ENCODE measurements at places on chromosomes 5 and 9.
A peak's percentile ranks its signal among the peaks of the same experiment; 100 is the strongest.

- no peak for DNase-seq
- H3K36me3 ChIP-seq: no peaks in the 10 kb centered on the region
- H3K4me3 ChIP-seq: no peak overlapping the region
- H3K4me1 ChIP-seq: peaks cover 25% of the 10 kb centered on the region
- H3K27ac ChIP-seq: no peak overlapping the region
- no peaks in the 10 kb centered on the region for H3K27me3 ChIP-seq
These were observed 10.1 kb upstream of the THG1L start for GRCh38 chr5:157721159-157721558.

GRCh38 chr5:14699807-14700400 is 35.4 kb downstream of the OTULIN start:
- H3K27ac ChIP-seq: no peak overlapping the region
- no peaks in the 10 kb centered on the region for H3K27me3 ChIP-seq
- DNase-seq: no peak
- H3K4me3 ChIP-seq: no peak overlapping the region
- H3K36me3 ChIP-seq: peaks cover 81% of the 10 kb centered on the region

DNA sequence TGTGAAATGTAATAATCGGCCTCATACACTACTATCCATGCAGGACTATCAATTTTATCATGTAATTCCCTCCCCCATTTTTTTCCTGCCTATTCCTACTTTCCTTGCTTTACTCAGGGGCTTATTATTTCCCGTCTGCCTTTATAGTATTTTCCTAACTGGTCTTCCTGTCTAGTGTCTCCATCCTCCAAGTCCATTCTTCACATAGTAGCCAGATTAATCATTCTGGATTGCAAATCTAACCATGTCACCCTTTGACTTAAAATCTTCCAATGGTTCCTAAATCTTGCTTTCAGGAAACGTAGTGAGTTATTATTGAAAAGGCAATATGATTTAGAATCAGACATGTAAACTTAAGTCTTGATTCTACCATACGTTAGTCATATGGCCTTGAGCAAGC is 307.4 kb upstream of the HAPLN1 start:
- H3K27me3 ChIP-seq: no peaks in the 10 kb centered on the region
- no peaks in the 10 kb centered on the region for H3K4me1 ChIP-seq

- no peak for DNase-seq
- H3K4me3 ChIP-seq: no peak overlapping the region
- H3K27me3 ChIP-seq: no peaks in the 10 kb centered on the region
- H3K4me1 ChIP-seq: no peaks in the 10 kb centered on the region
These were observed 145.1 kb upstream of the PHYKPL start for GRCh38 chr5:178377583-178378270.

DNA sequence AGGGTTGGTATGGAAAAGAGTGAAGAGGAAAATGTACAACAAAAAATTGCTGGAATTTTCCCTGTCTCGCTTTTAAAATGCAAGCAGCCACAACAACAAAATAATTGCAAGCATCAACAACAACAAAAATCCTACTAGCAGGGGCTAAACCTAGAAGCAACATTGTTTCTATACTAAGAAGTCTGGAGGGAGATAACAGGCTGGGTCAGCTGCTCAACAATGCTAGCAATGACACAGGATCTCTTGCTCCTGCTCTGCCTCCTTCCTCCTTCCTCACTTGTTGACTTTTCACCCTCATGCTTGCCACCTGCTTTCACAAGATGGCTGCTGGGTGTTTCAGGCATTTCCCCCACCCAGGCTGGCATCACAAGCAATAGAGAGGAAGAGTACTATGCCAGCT is 7.6 kb upstream of the AOPEP start:
- H3K36me3 ChIP-seq: no peaks in the 10 kb centered on the region
- no peak for DNase-seq
- H3K4me1 ChIP-seq: no peaks in the 10 kb centered on the region
- peaks cover 2% of the 10 kb centered on the region for H3K27me3 ChIP-seq
- H3K4me3 ChIP-seq: no peak overlapping the region

DNA sequence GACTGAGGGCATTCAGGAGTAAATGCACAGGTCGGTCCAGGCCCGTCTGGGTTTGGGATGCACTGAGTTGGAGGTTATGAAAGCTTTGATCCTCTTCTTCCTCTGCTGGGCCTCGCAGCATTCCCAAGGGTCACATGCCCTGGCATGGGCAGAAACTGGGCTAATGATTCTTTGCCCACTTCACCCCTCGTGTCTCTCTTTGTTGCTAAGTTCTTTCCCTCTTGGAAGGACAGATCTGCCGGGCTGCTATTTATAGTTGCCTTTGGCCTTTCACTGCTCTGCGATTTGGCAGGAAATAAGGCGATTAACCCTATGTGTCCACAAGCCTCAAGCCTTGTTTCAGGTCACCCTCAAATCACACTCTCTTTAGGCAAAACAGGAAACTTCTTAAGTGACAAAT is 66.9 kb downstream of the ENTREP1 start:
- no peaks in the 10 kb centered on the region for H3K4me1 ChIP-seq
- no peaks in the 10 kb centered on the region for H3K27me3 ChIP-seq
- no peak overlapping the region for H3K4me3 ChIP-seq
- H3K27ac ChIP-seq: no peak overlapping the region
- H3K36me3 ChIP-seq: no peaks in the 10 kb centered on the region
- DNase-seq: no peak

- no peak for DNase-seq
- H3K27ac ChIP-seq: no peak overlapping the region
- H3K4me3 ChIP-seq: no peak overlapping the region
- H3K36me3 ChIP-seq: no peaks in the 10 kb centered on the region
- no peaks in the 10 kb centered on the region for H3K4me1 ChIP-seq
- H3K27me3 ChIP-seq: no peaks in the 10 kb centered on the region
These were observed 1167.6 kb downstream of the CDH12 start for GRCh38 chr5:21685522-21685921.

GRCh38 chr5:119470851-119471451 is 18.7 kb downstream of the HSD17B4 start:
- peaks cover 12% of the 10 kb centered on the region for H3K4me1 ChIP-seq
- H3K36me3 ChIP-seq: peaks cover 47% of the 10 kb centered on the region
- no peak overlapping the region for H3K4me3 ChIP-seq
- no peaks in the 10 kb centered on the region for H3K27me3 ChIP-seq
- peak; percentile 47 for DNase-seq

GRCh38 chr5:73587923-73588322 is 22.4 kb downstream of the UTP15 start:
- no peak for DNase-seq
- no peak overlapping the region for H3K27ac ChIP-seq
- H3K4me3 ChIP-seq: no peak overlapping the region

DNA sequence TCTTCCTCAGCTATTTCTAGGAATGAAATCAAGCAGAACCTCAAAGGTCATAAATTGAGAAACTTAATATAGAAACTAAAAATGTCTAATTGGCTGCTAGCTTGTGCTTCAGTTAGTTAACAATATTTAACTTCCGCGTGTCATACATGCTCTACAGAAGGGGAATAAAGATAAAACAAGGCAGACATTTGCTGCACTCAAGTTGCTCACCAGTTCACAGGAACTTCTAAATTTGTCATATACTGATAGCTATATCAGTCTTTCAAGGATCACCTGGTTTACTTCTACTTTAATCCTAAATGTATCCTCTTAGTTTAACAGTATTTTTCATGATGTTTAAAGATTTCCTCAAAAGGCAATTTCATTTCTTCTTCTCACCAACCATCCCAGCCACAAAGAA is 8.4 kb downstream of the CCNH start:
- H3K4me1 ChIP-seq: peaks cover under 1% of the 10 kb centered on the region
- H3K27ac ChIP-seq: no peak overlapping the region

DNA sequence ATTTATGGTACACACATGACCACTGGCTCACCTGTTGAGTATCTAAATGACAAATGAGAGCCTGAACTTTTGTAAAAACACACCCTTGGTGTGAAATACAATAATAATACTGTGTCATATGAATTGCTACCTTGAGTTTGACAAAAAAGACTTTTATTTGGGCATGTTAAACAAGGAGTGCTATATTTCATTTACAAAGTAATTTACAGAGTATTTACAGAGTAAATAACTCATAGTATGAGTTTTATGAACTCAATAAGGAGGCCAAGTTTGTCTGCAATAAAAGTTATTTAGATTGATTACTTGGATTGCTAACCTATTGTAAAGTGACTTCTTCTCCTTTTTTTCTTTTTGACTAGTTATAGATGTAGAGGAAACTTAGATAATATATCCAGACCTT is 146.0 kb upstream of the NUDT12 start:
- no peak for DNase-seq
- no peaks in the 10 kb centered on the region for H3K27me3 ChIP-seq
- H3K27ac ChIP-seq: no peak overlapping the region
- no peaks in the 10 kb centered on the region for H3K4me1 ChIP-seq
- no peak overlapping the region for H3K4me3 ChIP-seq

GRCh38 chr5:79816014-79816413 is 126.4 kb downstream of the CMYA5 start:
- no peaks in the 10 kb centered on the region for H3K4me1 ChIP-seq
- H3K27me3 ChIP-seq: no peaks in the 10 kb centered on the region
- DNase-seq: no peak
- H3K4me3 ChIP-seq: no peak overlapping the region
- H3K36me3 ChIP-seq: no peaks in the 10 kb centered on the region
- no peak overlapping the region for H3K27ac ChIP-seq

DNA sequence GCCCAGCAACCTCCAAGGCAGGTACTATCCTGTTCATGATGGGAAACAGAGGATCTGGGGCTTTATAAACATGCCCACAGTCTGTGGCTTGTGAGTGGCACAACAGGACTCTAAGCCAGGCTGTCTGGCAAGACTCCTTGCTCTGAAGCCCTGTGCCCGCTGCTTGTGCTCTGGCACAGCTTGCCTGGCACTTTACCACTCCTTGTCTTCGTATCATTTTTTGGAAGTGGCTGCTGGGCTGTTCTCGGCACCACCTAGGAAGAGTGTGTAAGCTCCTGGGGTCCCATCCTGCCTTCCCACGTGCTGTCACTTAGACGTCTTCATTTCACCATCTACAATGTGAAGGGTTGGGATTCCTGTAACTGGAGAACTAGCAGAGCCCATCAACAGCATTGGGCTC is 59.3 kb upstream of the GLRX start:
- H3K4me1 ChIP-seq: no peaks in the 10 kb centered on the region
- no peak overlapping the region for H3K4me3 ChIP-seq
- H3K36me3 ChIP-seq: no peaks in the 10 kb centered on the region
- no peak for DNase-seq
- no peak overlapping the region for H3K27ac ChIP-seq

- no peaks in the 10 kb centered on the region for H3K27me3 ChIP-seq
- H3K27ac ChIP-seq: no peak overlapping the region
- no peak for DNase-seq
- no peak overlapping the region for H3K4me3 ChIP-seq
These were observed 20.9 kb upstream of the BNIP1 start for GRCh38 chr5:173123416-173123815.

DNA sequence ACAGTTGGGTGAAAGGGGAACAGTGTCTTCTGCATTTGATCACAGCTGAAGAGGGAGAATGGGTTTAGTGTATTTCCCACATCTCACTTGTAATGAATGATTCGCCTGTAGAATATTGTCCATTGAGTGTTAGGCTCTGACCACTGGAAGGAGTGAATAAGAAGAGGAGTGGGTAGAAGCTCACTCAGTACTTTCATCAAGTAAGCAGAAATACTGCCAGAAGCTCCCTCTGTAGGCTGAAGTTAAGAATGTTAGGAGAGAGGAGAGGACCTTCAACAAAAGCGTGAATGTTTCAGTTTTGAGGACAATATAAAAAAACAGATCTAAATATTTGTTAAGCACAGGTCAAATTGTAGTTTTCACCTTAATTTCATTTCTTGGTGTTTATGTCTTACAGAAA is 27.5 kb downstream of the FSD1L start:
- H3K4me1 ChIP-seq: no peaks in the 10 kb centered on the region
- DNase-seq: no peak
- no peaks in the 10 kb centered on the region for H3K27me3 ChIP-seq
- H3K27ac ChIP-seq: no peak overlapping the region
- no peak overlapping the region for H3K4me3 ChIP-seq
- peaks cover 7% of the 10 kb centered on the region for H3K36me3 ChIP-seq

DNA sequence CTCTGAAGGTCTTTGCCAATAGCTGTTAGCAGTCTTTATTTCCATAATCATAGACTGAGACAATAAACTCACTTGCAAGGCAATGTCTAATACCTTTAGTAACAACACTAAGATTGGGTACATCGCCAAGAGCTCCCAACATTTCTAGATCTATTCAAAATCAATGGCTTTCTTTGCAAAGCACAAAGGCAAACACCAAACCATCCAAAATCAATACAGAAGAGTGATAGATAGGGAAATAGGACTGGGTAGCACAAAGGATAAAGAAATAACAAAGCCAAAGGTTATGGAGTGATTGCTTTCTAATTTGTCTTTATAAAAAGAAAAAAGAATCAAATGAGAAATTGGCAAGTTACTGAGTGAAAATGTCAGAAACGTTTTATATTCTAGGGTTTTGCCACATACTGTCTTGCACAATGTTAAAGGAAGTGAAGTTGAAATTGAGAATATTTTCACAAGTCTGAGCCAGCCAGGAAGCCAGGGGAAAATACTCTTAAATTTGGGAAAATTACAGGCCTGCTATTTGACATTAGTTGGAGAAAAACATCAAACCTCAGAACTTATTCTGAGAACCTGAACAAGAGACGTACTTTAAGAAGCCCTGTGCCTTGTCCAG is 53.3 kb upstream of the LHFPL2 start:
- no peaks in the 10 kb centered on the region for H3K4me1 ChIP-seq
- no peaks in the 10 kb centered on the region for H3K36me3 ChIP-seq
- no peaks in the 10 kb centered on the region for H3K27me3 ChIP-seq

- H3K4me3 ChIP-seq: no peak overlapping the region
- no peaks in the 10 kb centered on the region for H3K27me3 ChIP-seq
- DNase-seq: no peak
- H3K4me1 ChIP-seq: no peaks in the 10 kb centered on the region
- no peak overlapping the region for H3K27ac ChIP-seq
These were observed 8.6 kb downstream of the NINJ1 start for GRCh38 chr9:93125331-93125894.

DNA sequence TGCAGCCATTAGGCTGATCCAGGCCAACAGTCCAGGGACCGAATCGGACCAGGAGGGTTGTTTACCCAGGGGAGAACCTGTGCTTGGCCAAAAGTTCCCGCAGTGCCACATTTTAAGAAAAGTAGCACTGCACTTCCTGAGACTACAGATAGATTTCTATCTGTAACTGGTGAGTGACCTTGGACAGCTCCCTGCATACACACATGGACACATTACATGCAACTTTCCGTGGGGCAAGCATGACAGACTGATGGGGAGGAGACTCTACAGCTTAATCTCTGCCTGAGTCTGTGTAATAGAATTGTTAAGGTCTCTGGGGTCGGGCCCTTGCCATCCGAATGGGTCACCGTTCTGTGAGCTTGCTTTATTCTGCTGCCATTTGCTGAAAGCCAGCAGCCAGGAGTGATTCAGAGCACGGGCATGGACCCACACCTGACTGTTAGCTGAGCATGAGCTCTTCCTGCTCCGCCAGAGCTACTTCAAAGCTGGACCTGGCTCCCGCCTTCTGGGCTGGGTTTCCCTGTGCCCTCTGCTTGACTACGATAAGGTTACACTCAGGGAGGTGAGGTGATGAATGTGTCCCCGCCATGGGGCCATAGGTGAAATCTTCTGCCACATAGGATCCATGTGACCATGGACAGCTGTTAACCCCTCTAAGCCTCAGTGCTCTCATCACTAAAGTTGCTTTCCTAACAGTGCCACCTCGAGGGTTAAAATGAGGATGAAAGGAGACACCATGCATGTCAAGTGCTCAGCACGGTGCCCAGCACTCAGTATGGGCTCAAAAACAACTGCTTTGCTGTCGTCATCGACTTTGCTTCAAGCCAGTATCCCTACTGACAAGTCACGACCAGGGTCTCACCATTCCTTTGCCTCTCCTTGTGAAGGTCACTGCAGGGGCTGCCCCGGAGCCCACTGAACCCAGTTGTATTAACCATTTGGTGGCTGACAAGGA is 200.0 kb downstream of the MELK start:
- no peak overlapping the region for H3K27ac ChIP-seq
- no peaks in the 10 kb centered on the region for H3K36me3 ChIP-seq
- H3K27me3 ChIP-seq: no peaks in the 10 kb centered on the region
- H3K4me1 ChIP-seq: no peaks in the 10 kb centered on the region
- no peak overlapping the region for H3K4me3 ChIP-seq
- DNase-seq: peak; percentile 8

All from DND-41 (cell line).